ENCODE measurements at places on chromosomes 2 and 18. TPM values are rescaled to one million over a fixed set of nuclear protein-coding genes. Genes with fewer than 3 reads are reported as not detected.
A peak's percentile ranks its signal among the peaks of the same experiment; 100 is the strongest.

- no peak overlapping the region for H3K27ac ChIP-seq
- no peaks in the 10 kb centered on the region for H3K36me3 ChIP-seq
- H3K4me3 ChIP-seq, result no peak overlapping the region
- no peak for DNase-seq
- H3K27me3 ChIP-seq, result no peaks in the 10 kb centered on the region
Observed at GRCh38 chr2:168174756-168175155, 72.6 kb downstream of the STK39 start.

- no peaks in the 10 kb centered on the region for H3K27me3 ChIP-seq
- no peak overlapping the region for H3K27ac ChIP-seq
- H3K4me3 ChIP-seq, result no peak overlapping the region
- DNase-seq, result no peak
Observed at GRCh38 chr2:214781226-214781625, 28.3 kb downstream of the BARD1 start.

DNA sequence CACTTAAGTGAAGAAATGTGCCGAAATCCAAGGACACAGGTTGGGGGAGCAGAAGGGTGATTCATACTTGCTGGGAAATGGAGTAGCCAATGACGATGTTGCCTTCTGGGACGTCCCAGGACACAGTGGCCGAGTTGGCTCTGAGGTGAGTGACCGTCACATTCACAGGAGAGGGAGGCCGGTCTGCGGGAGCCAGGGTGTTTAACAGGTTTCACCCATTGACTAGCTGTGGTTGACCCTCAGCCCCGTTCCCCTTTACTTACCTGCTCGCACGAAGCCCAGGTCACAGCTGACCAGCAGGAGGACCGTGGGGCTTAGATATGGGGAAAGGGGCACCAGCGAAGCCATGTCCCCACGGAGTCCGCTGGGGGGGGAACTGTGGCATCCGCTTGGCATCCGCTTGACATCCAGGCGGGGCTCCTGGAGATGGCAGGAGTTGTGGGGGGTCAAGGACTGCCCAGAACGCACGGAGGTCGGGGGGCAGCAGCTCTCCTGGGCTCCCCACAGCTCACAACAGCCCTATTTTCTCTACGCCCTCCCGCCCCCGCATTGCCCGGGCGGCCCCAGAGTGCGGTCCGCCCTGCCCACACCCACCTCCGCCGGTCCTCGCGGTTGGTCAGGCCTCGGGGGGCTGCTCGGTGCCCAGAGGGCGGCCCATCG lies 586 bp downstream of the FNDC4 start:
- H3K36me3 ChIP-seq, result no peaks in the 10 kb centered on the region
- H3K4me1 ChIP-seq, result no peaks in the 10 kb centered on the region
- peak; percentile 26 for DNase-seq

Gene SEMA4F
- total RNA-seq, result 4.9 TPM

- peaks cover 28% of the 10 kb centered on the region for H3K36me3 ChIP-seq
- H3K27me3 ChIP-seq, result no peaks in the 10 kb centered on the region
- H3K4me1 ChIP-seq, result no peaks in the 10 kb centered on the region
- H3K4me3 ChIP-seq, result no peak overlapping the region
- peak overlapping the region; percentile 2 for H3K27ac ChIP-seq
- DNase-seq, result peak; percentile 12
Observed at GRCh38 chr2:135150725-135151124, 98.6 kb downstream of the RAB3GAP1 start.

GRCh38 chr2:71856773-71857525 lies 290.7 kb downstream of the CYP26B1 start:
- no peaks in the 10 kb centered on the region for H3K27me3 ChIP-seq
- no peaks in the 10 kb centered on the region for H3K36me3 ChIP-seq
- no peak overlapping the region for H3K4me3 ChIP-seq
- no peak for DNase-seq
- H3K4me1 ChIP-seq, result peaks cover 9% of the 10 kb centered on the region
- H3K27ac ChIP-seq, result no peak overlapping the region

GRCh38 chr18:40866968-40867367 lies 1088.1 kb upstream of the PIK3C3 start:
- no peaks in the 10 kb centered on the region for H3K4me1 ChIP-seq
- no peaks in the 10 kb centered on the region for H3K36me3 ChIP-seq
- no peak for DNase-seq
- no peak overlapping the region for H3K4me3 ChIP-seq

DNA sequence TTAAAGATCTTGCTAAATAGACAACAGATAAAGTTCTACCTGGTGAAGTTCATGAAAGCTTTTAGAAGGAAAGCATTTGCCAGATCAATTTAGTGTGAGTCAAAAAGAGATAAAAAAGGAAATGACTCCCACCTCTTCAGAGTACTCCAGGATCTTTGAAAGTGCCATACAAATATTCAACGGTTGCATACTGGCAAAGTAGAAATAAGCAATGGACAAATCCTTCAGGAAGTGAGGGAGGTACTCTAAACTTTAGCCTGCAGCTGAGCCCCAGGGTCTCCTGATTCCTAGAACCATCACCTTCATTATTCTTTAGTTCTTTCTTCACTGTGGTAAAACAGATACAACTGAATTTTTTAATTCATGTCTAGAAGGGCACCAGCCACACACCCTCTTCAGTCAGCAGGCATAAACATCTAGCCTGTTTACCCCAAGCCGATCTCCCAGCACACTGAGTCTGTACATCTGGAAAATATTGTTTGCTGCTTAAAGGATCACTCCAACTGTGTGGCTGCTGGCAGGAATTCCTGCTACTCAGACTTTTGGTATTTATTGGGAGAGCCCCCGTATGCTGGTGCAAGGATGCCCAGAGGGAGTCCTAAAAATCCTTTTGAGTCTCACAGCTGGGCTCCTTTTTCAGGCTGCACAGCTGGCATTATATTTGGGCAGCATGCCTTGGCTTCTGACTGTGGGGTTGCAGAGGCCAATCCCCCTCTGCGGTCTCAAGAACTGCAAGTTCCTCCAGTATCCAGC lies 72.3 kb upstream of the SESTD1 start:
- no peaks in the 10 kb centered on the region for H3K4me1 ChIP-seq
- no peak overlapping the region for H3K27ac ChIP-seq
- DNase-seq, result no peak
- no peak overlapping the region for H3K4me3 ChIP-seq
- H3K27me3 ChIP-seq, result no peaks in the 10 kb centered on the region

DNA sequence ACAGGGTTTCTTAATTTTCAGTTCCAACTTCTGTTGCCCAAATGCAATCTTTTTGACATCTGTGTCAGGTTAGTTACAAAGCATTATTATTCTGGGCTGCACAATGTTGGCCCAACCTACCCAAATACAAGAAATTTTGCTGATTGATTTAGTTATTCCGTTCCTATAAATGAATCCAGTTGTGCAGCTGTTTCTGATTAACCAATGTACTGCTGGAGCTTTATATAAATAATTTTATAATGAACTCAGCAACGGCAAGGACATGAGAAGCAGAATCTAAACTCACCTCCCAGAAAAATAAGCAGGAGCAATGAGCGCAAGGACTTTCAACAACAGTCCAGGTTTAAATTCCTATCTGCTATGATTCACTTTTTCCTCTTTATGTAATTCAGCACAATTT lies 76.3 kb upstream of the WIPF1 start:
- H3K27ac ChIP-seq, result no peak overlapping the region
- no peak overlapping the region for H3K4me3 ChIP-seq
- no peak for DNase-seq
- no peaks in the 10 kb centered on the region for H3K27me3 ChIP-seq
- peaks cover 3% of the 10 kb centered on the region for H3K36me3 ChIP-seq

DNA sequence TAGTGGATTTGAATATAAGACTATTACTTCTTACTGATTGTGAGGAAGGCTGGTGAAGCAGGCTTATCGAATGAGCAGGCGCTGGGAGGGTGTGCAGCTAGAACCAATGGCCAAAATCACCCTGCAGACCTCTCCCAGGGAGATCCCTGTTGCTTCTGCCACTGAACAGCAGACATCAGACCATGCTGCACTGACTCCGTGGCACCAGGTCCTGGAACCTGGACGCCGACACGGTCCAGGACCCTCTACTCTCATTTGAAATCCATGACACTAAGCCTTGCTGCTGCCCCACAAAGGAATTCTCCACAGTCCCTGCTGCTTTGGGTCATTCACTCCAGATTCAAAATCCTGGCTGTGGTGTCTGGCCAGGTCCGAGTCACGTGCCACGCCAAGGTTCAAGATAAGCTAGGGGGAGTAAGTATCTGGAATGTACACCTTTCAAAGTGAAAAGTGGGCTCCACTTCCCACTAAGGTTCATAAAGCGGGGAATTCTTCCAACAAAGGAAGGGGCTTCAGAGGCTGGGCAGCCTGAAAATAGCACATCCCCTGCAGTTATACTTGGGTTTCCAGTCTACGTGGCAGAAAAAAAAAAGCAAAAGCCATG lies 9.0 kb upstream of the YWHAQ start:
- no peaks in the 10 kb centered on the region for H3K36me3 ChIP-seq
- no peak overlapping the region for H3K4me3 ChIP-seq
- DNase-seq, result no peak
- H3K27me3 ChIP-seq, result no peaks in the 10 kb centered on the region
- H3K27ac ChIP-seq, result no peak overlapping the region
